ENCODE measurements at places on chromosomes 3 and 15.

DNA sequence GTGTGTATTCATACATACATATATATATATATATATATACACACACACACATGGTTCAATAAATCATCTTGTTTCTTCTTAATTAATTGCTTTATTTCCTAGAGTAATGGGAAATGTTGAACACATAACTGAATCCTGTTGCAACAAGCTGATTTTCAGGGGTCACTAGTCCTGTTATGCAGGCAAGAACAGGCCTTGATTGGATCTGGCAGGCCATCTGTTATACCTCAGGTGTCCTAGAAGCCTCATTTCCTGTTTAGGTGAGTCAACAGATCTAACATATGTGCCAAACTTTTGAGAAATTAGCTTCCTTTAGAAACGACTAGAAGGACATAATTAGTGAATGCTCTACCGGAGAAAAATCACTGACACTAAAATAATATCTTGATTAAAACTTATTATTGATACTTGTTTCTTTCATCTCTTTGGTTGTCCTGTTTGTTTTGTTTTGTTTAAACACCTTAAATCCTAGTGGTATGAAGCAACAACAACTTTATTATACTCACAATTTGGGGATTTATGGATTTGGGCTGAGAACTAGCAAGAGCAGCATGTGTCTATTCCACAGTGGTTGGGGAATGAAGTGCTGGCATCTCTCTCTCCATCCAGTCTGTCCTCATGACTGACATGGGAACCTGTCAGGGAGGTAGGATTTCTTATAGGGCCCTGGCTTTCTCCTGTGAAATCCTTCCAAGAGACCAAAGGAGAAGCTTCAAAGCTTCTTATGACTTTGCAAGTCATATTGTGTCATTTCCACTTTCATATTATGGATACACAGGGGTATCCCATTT is 552.6 kb downstream of the NSUN3 start:
- DNase-seq, result no peak

DNA sequence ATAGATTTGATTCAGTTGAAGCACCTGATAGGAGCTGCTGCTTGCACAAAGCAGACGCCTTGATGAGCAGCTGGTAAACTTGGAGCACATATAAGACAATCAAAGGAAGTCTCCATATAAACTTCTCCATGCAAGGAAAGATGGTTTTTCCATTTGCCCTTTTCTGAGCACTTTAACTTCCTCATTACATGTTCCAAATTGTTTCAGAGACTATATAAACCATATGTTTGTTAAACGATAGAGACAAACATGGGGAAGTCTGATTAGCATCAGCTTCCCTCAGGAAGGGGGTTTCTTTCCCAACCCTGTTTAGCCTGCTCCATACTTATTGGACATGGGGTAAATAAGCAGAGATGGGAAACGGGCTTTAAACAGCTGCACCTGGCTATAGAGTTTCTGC is 88.0 kb downstream of the DHX36 start:
- no peak for DNase-seq

DNA sequence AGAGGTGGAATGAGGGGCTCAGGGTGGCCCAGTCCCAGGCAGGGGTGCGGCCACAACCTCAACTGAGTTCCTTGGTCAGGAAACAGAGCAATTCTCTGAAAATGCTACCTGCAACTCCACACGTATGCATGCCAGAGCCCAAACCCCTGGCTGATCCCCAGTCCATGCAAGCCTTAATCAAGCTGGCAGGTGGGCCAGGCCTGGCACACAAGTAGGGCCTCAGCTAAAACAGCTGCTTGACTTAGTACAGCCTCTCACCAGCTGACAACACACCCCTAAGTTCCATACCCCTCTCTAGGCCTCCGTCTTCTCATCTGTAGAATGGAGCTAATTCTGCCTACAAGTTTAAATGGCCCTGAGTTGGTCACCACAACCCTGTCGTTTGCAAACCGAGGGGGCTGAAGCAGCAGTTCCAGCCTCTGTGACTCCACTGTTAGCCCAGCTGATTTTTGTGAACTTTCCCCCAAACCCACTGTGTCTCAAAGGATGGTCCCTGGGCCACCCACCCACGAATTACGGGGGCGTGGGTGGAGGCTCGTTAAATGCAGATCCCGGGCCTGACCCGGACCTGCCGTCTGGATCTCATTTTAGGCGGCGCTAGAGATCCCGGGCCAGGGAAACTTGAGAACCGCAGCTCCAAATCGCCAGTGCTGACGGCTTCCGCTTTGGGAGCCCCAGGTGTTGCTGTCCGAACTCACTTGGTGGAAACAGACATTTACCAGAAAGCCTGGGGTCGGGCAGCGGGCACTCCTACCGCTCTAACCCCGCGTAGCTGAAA is 927 bp downstream of the CHDH start:
- no peak for DNase-seq

- no peak for DNase-seq
Measured at GRCh38 chr3:15498431-15499214, 22.9 kb downstream of the COLQ start.

- no peak for DNase-seq
Measured at GRCh38 chr15:54082836-54083492, 104.7 kb downstream of the UNC13C start.

GRCh38 chr15:81888748-81889484 is 156.9 kb downstream of the MEX3B start:
- no peak for DNase-seq

GRCh38 chr3:157447026-157447694 is 10.5 kb downstream of the PTX3 start:
- DNase-seq, result no peak

DNA sequence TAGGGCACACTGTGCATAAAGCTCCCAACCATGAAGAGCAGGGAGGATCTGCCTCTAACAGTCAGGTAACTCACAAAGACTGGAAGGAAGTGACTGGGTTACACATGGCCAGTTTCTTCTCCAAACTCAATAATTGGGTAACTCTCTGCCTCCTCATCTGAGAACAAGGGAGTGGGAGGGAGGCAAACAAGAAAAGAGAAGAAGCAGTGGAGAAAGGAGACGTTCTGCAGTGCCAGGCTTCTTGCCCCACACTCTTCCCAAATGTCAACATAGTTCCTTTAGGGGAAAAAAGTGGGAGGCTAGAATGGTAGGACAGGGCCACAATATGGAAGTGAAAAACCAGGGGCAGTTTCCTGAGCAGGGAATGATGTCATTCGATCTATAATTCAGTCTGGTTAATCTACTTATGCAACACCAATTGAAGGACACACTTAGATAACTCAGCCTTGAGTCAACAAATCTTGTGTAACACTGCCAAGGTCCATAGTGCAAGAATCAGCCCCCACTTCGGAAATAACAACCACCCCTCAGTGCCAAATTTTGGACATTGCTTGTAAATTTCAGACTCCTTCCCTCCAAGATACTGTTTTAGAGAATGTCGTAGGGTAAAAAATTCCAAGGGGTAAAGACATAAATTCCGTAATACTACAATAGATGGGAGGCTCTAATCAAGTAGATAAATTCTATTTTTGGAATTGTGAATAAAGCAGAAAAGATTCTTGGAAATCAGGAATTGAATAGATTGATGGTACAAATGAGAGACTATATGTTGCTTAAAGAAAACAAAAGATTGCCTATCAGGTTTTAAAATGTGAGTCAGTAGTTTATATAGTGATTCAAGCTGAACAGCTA is 143.0 kb downstream of the LPP start:
- DNase-seq, result no peak

GRCh38 chr15:39165020-39165706 is 415.7 kb upstream of the THBS1 start:
- DNase-seq, result no peak

- no peak for DNase-seq
Measured at GRCh38 chr3:68173012-68173634, 518.7 kb upstream of the SUCLG2 start.

GRCh38 chr15:75927601-75928000 is 23.9 kb downstream of the FBXO22 start:
- no peak for DNase-seq

DNA sequence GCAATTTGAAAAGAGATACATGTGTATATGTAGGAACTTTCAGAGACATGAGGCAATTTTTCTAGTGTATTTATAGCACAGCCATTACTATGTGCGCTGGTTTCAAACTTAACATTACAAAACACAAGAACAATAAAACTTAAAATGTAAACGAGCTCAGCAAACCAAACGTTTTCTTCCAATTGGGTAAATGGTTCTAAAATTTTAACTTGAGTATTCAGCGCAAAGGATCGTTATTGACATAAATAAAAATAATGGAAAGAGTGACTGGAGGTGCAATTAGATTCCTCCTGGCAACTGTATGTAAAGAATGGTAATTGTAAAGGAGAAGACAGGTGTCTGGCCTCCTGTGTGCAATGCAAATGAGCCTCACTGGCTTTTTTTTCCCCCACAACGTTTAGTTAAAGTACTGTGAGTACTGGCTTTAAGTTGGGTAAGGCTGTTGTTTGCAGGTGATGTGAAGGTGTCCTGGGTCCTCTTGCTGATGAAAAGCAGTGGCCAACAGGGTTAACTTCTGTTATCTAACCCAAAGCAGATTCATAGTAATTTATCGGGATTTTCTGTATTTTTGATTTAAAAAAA is 14.1 kb upstream of the GADL1 start:
- no peak for DNase-seq

DNA sequence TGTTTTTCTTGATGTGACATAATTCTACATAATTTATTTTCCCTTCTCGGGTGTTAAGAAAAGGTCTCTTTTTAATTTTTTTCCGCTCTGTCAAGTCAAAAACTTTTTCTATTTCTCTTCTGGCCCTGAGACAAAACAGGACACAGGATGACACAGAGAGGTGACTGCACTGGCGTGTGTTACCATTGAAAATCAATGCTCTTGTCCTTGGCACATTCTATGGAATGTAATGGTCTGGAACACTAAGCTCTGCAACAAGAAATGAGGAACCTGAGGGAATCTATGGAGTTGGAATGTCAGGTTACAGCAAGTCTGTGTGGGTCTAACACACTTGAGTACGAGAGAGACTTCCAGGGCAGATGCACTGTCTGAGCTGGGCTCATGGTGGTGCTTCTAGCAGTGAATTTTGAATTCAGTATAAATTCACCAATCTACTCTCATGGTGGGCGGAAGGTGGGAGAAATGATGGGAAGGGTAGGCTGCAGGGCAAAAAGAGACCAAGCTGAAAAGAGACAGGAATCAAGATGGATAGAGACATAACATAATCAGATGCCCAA is 508.3 kb downstream of the TUSC7 start:
- no peak for DNase-seq

GRCh38 chr15:36284911-36285310 is 294.5 kb upstream of the CDIN1 start:
- DNase-seq, result no peak

- no peak for DNase-seq
Measured at GRCh38 chr3:69428657-69429255, 42.9 kb upstream of the FRMD4B start.

- no peak for DNase-seq
Measured at GRCh38 chr15:81270781-81271491, 53.0 kb downstream of the STARD5 start.

DNA sequence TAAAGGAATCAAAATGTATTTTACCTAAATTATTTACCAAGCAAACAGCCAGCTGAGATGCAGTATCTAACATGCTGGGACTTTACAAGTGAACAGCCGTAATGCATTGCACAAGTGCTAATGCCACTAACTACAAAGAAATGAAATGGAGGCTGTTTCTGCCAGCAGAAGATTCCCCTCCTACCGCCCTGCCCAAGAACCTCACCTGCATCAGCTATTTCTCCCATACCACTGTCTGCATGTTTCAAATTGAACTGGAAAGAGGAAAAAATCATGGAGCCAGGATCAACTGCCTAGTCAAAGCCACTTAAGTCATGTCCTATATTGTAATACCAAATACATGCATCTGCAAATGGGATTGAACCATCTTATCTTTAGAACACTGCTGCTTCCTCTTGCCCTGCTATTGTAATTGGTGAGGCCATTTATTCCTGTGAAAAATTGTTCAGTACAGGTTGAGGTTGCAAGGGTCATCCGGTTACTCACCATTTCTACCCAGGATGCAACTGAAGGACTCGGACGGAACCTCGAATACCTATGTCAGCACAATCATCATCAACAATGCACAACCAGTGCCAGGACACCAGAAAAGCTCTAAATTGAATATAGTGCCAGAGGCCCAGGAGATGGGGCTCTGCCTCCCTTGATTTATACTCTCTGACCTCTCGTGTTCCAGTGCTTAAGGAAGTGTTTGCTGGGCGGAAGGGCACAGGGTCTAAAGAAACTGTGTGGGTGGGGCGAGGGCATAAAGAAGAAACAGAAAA is 27.5 kb downstream of the ANXA2 start:
- no peak for DNase-seq

DNA sequence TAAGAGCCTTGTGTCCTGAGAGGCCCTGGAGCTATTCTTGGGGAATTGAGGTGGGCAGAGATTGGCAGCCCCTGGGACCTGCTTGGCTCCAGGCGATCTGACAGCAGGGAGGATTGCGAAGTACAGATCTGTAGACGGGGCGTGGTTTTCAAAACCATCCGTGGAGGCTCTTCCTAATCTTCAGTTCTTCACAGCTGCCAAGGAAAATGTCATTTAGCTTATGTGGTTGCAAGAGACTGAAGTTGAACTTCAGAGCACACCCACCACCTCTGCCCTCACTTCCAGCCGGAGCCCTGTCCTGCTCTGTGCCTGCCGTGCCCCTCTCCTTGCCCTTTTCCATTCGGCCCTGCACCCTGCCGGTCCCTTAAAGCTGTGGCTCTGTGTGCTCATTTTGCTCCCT is 12.9 kb downstream of the NISCH start:
- no peak for DNase-seq

DNA sequence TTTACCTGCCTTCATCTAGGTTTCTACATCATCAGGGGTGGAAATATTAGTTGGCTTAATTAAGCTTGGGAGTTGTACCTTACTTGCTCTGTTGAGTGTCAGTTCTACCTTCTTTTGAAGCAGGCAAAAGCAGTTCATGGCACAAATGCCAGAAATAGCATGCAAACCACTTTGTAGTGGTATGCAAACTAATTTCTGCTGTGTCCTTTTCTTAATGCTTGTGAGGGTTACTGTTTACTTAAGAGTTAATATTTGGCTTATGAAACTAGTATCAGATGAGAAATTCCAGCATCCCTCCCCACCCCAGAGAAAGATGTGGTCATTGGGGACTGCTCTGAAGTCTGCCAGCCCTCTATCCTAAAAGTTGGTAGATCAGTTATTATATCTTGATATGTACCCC is 7.1 kb downstream of the ATP2C1 start:
- no peak for DNase-seq

DNA sequence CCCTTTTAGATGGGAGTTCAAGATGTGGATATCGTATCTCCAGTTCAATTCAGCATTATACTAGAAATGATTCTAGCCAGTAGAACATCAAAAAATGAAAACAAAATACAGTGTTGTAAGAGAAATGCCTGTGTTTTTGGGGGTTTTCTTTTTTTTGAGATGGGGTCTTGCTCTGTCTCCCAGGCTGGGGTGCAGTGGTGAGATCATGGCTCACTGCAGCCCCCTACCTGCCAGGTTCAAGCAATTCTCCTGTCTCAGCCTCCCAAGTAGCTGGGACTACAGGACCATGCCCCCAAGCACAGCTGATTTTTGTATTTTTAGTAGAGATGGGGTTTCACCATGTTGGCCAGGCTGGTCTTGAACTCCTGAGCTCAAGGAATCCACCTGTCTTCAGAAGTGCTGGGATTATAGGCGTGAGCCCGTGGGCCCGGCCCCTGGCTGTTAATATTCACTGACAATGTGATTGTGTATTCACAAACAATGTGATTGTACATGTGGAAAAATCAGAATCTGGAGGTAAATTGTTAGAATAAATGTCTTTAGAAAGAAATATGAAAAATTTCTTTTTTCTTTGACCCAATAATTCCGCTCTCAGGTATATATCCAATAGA is 59.0 kb downstream of the ARIH1 start:
- peak; percentile 11 for DNase-seq
